IPS-NIHi11 (cell line): ENCODE measurements at places on chromosomes 12 and 14.

GRCh38 chr12:97763113-97763512 lies 300.5 kb downstream of the RMST start:
- DNase-seq, result no peak

- peak; percentile 63 for DNase-seq
These were observed 5.1 kb downstream of the KRT85 start for GRCh38 chr12:52362118-52362726.

DNA sequence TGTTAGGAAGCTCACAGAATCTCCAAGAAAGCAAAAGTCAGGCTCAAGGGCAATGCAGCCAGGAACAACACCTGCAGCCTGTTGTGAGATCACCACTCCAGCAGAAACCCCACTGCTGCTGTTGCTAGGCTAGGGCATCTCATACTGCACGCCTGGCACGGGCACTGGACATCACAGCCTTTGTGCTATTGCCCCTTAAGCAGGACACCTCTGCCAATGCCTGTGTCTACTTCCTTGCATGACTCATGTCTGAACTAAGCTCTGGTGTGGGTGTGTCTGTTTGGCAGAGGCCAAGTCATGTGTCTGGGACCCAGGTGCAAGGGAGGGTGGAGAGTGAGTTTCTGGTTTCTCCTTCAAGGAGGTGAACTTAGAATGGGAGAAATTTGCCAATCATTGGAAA lies 10.0 kb upstream of the DDX47 start:
- DNase-seq, result peak; percentile 84

DNA sequence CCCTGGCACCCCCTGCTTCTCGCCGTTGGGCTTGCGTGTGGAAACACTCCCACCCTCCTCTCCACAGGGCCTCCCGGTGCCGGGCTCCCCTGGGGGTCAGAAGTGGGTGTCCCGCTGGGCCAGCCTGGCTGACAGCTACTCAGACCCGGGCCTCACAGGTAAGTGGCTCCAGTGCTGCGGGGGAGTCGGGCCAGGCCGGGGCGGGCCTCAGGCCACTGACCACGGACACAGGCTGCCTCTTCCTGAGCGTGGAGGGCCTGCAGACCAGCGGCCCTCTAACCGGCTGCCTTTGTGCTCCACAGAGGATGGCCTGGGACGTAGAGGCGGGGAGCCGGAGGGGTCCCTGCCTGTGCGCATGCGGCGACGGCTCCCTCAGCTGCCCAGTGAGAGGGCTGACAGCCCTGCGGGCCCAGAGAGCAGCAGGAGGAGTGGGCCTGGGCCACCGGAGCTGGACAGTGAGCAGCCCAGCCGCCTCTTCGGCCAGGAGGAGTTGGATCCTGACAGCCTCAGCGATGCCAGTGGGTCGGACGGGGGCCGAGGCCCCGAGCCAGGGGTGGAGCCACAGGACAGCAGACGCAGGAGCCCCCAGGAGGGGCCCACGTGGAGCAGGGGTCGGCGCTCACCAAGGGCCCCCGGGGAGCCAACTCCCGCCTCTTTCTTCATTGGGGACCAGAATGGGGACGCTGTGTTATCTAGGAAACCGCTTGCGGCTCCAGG lies 21.1 kb downstream of the CEP170B start:
- peak; percentile 29 for DNase-seq

- DNase-seq, result no peak
These were observed 276.2 kb downstream of the AACS start for GRCh38 chr12:125341422-125341821.

DNA sequence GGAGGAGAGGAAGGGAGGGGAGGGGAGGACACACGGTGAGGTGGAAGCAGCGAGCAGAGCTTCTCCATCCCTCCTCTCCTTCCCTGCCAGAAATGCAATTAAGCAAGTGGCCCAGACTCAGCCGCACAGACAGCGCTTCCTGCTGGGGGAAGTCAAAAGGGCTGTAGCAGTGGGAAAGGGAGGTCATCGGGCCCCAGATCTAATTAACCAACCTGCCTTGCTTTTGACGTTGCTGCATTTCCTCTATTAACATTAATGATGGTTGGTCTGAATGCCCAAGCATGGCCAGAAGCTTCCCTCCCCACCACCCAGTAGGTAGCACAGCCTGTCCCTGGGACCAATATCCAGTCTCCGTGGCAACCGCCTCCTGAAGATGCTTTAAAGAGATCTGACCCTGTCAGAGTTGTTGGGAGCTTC lies 4.6 kb upstream of the NGB start:
- DNase-seq, result peak; percentile 58

GRCh38 chr12:115108129-115109100 lies 424.4 kb upstream of the TBX3 start:
- no peak for DNase-seq

DNA sequence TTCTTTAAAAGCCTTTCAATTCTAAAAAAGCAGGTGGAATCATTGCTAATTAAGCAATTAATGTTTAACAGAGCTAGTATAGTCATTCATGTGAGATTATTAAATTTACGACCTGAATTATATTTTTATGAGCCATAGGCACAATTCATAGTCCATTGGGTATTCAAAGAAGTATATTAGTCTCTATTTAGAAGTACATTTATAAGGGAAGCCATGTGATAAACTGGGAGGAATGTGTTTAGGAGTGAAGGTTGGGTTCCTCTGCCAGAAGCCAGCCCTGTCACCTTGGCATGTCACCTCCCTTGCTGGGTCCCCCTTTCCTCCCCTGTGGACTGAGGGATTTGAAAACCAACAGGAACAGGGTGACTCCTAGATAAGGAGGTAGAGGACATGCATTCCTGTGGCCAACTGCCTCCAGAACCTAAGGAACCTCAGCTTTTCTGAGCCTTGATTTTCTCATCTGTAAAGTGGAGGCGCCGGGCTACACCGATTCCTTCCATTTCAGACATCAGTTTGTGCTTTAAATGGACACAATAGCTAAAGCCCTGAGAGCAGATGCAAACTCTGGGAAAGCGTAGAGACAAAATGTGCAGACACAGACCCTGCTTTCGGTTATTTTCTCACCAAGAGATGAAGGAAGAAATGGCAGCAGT lies 5.4 kb upstream of the KRT2 start:
- no peak for DNase-seq

DNA sequence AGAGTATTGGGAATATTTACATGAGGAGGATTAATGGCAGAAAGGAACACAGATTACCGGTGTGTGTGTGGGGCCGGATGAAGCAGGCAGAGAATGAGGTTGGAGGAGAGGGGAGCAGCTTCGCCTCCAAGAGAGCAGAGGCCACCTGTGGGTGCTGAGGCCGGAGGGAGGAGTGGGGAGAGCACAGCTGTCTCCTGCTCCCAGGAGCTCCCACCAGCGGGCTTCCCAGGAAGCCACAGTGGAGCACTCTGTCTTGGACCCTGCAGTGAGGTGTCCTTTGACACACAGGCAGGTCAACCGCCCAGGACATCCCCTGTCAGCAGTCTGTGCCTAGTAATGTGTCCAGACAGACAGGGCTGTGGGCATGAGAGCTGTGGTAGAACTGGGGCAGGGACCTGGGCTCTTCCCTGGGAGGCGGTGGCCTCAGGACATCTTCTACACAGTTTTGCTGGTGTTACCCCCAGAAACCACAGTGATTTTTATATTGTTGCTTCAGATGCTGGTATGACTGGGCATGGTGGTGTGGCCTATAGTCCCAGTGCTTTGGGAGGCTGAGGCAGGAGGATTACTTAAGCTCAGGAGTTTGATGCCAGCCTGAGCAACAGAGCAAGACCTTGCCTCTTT lies 18.5 kb upstream of the AMN start:
- no peak for DNase-seq

- peak; percentile 94 for DNase-seq
These were observed at the start of gene C1QL4 for GRCh38 chr12:49336645-49337584. TSS of gene C1QL4 (minus strand) at chr12:49337188. CDS start at chr12:49336477, 711 bp downstream.

DNA sequence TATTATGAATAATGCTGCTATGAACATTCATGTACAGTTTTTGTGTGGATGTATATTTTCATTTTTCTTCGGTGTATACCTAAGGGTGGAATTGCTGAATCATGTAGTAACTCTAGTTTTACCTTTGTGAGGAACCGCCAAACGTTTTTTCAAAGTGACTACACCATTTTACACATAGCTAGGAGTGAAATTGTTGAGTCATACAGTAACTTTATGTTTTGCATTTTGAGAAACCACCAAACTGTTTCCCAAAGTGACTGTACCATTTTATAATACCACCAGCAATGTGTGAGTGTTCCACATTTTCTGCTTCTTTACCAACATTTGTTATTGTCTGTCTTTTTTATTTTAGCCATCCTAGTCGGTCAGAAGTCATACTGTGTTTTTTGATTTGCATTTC lies 3.1 kb upstream of the TPH2 start:
- DNase-seq, result no peak

- DNase-seq, result no peak
These were observed 59.5 kb downstream of the DHRS2 start for GRCh38 chr14:23695664-23695999.

DNA sequence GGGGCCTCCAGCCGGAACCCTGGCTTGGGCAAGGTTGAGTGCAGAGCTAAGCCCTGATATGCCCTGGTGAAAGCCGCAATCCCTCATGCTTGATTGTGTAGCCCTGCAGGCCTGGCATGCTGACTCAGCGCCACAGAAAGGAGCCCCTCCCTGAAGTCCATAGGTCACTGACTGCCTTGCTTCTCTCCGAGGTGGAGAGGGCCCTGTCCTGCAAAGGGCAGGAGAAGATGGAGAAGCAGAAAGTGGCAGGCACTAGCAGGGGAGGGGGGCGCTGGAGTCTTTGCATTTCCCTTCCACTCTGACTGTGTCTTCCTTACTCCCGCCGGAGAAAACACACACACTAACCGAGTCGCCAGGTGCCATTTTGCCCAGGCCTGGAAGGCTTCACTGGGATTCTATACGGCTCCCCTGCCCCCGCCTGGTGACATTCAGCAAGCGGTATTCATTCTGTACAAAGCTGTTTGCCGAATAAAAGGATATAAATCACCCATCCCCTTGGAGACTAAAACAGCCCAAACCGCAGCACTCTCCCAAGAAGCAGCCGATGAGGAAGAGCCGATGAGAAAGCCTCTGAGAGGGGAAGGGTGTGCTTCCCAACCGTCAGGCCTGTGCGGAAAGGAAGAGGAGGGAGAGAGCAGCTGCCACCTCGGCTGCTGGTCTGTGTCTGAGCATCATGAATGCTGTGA lies 69.8 kb downstream of the SLC6A12 start:
- DNase-seq, result no peak

DNA sequence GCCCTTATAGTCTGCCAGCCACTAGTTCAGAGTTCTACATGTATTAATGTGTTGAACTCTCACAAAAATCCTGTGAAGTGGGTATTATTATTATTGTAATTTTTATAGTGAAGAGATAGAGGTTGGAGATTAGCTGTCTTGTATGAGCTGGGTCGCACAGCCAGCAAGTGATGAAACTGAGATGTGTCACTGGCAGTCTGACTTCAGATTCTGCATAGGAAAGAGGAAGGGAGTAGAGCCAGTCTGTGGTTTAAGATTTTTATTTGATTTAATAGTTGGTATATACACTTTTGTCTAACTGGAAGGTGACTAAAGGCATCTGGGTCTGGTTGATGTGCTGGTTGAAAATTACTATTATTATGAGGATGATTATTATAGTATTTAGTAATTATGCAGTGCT lies 5.8 kb upstream of the FRS2 start:
- no peak for DNase-seq

DNA sequence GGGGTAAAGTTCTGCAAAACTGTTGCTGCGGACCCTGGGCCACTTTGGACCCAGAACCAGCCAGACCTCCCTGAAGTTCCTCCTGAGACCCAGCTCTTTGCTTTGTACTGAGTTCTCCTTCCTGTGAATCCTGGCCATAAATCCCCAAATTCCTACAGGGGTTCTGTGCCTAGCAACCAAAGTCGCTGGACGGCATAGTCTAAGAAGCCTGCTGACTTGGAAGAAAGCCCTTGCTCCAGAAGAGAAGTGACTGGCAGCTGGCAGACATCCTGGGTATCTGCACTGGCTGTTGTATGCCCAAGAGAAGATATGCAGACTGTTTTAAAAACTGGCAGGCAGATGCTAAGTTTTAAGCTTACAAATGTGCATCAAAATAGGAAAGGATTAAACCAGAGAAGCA lies 99.9 kb upstream of the SLC24A4 start:
- no peak for DNase-seq

DNA sequence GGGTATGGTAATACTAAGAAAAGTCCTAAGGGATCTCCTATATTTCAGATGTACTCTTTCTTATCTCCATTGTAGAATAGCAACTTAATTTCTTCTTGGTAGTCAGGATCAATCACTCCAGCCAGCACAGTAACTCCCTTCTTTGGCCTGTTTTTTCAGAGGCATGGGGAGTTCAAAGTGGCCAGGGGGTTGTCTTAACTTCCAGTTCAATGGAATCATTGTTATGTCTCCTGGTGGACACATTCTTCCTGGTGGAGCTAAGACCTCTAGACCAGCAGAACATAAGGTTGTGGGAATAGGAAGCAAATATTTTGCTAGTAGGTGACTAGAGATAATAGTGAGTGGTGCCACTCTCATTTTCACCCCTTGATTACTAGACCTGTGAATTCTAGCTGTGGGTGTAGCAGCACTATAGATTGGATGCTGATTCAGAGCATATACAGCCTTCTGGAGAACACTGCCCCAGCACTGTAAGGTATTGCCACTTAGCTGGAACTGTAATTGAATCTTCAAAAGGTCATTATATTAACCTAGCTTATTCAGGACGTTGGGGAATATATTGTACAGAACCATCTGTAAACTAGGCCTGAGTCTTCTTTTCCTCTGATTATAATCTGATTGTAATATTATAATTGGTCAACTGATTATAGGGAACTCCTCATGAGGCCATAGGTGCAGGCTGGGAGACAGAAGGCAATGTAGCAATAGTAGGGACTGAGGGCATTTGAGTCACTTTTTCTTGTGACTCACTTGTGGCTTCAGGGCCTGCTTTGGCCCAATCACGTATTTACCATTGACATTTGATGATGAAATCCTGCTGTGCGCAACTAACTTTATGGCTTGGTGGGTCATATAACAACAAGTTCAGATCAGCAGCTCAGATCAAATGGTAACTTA lies 60.2 kb upstream of the ATP2B1 start:
- DNase-seq, result no peak

DNA sequence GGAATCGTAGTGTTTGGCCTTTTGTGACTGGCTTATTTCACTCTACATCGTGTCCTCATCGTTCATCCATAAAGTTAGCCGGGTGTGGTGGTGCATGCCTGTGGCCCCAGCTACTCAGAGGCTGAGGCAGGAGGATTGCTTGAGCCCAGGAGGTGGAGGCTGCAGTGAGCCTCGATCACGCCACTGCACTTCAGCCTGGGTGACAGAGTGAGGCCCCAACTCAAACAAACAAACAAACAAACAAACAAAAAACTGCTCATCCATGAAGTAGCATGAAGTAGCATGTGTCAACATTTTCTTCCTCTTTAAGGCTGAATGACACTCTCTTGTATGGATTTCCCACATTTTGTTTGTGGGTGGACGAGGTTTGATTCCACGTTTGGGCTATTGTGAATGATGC lies 44.0 kb upstream of the MEG3 start:
- DNase-seq, result no peak

GRCh38 chr12:8069582-8069981 lies 3.4 kb upstream of the C3AR1 start:
- DNase-seq, result no peak

DNA sequence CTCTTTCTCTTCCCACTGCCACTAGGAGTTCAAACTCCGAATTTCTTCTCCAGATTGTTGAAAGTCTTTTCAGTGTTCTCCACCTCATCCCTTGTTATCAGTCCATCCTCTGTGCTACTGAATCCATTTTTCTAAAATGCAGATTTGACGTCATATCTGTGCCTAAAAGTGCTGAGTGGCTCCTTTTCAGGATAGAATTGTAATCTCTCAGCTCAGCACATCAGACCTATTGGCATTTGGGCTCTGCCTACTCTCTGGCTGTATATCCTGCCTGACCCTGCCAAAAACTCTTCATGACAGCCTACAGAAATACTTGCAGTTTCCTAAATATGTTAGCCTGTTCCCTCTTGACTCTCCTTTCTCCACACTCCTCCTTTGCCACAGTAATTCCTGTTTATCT lies 1.1 kb upstream of the RABGGTA start:
- no peak for DNase-seq
